ENCODE measurements at places on chromosomes 6 and 20.

- DNase-seq = peak; percentile 99
Observed at GRCh38 chr20:62702895-62703852, 5.5 kb upstream of the NTSR1 start.

GRCh38 chr6:72376736-72377135 is 245.1 kb upstream of the KCNQ5 start:
- no peak for DNase-seq

- DNase-seq = no peak
Observed at GRCh38 chr6:44043479-44044153, 83.6 kb downstream of the MRPL14 start.

GRCh38 chr20:62427172-62428001 is at the start of gene RBBP8NL:
Gene RBBP8NL, minus strand, starts transcription at chr20:62427539. Its CDS starts 7,892 bp downstream, at chr20:62419647.
- DNase-seq = no peak

GRCh38 chr6:167325766-167326165 is 880 bp downstream of the TTLL2 start:
- no peak for DNase-seq

DNA sequence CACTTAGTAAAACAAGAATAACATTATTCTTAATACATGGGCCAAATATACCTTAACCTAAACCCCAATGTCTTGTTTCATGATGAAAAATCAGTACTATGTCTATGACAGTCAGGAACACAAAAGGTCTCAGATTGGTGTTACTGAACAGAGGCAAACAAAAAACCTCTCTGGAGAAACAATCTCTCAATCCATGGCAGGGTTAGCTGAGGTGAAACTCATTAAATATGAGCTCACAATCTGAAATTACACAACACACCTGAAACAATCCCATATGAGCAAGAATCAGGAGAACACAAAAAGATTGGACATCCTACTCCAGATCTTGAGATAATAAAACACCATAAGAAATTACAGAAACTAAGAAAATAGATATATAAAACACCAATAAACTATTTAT is 6.5 kb upstream of the SLC17A4 start:
- DNase-seq = no peak

DNA sequence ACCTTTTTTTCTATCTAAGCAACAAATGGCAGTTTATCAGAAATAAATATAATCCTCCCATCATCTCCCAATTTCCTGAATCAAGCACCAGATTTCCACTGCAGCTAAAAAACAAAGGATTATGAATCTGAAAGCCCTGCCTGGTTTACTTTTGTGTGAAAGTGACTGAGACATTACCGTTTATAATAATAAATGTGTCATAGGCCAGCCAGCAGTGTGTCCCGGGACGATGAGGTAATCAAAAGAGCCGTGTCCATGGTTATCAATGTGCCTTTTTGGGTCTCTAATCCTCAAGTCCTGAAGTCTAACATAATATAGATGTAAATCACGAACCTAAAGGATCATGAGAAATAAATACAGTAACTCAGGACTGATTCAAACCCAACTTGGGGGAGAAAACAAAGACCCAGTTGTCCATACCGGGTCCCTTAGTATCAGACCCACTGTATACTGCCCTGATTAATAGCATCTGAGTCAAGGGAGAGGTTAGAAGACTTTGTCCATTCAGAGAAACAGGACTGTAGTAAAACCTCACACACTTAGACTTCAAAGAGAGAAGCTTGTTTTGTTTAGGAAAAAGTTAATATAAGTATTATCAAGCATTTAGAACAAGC is 149.1 kb downstream of the SASH1 start:
- no peak for DNase-seq

- no peak for DNase-seq
Observed at GRCh38 chr6:39154705-39155104, 39.7 kb upstream of the SAYSD1 start.

GRCh38 chr6:4384656-4385055 is 249.3 kb upstream of the ECI2 start:
- DNase-seq = no peak

GRCh38 chr6:85124472-85125354 is 325.2 kb upstream of the NT5E start:
- DNase-seq = no peak

GRCh38 chr6:46556053-46556452 is 64.8 kb upstream of the RCAN2 start:
- DNase-seq = no peak

DNA sequence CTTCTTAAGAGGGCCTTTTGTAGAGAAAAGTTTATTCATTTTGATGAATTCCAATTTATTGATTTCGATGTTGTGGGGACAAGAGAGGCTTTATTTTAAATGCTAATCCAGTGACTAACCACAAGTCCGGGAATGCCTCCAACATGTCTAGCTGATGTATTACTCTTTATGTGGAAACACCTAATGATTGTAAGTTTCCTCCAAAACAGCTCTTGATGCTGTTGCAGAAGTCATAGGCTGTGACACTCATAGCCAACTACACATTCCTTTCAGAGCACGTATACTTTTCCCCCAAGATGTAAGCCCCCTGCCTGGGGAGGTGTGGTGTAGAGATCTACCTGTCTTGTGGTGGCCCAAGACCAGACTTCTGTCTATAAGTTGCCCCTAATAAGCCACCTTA is 61.3 kb upstream of the RNF24 start:
- no peak for DNase-seq

Data from 8988T (cell line).